ENCODE measurements at places on chromosomes 6 and 20.

DNA sequence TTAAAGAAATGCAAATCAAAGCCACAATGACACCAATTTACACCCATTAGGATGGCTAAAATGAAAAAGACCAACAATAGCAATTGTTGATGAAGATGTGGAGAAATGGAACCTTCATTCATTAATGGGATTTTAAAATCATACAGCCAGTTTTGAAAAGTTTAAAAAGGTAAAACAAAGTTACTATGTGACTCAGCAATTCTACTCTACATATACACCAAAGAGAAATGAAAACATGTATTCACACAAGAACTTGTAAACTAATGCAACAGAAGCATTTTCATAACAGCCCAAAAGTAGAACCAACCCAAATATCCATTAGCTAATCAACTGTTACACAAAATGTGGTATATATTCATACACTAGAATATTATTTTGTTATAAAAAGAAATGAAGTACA is 75.7 kb downstream of the PDSS2 start:
- DNase-seq, result no peak

- no peak for DNase-seq
Observed at GRCh38 chr6:128073389-128073788, 172.5 kb upstream of the THEMIS start.

DNA sequence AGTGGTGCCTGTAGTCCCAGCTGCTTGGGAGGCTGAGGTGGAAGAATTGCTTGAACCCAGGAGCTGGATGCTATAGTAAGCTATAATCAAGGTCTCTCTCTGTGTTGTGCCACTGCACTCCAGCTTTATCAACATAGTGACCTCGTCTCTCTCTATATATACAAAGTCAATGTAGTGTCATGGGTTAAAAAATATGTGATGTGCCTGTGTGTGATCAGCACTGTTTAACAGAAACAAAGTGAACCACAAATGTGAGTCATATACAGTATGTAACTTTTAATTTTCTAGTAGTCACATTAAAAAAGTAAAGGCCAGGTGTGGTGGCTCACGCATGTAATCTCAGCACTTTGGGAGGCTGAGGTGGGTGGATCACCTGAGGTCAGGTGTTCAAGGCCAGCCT is 85.3 kb upstream of the RNF24 start:
- DNase-seq, result no peak

DNA sequence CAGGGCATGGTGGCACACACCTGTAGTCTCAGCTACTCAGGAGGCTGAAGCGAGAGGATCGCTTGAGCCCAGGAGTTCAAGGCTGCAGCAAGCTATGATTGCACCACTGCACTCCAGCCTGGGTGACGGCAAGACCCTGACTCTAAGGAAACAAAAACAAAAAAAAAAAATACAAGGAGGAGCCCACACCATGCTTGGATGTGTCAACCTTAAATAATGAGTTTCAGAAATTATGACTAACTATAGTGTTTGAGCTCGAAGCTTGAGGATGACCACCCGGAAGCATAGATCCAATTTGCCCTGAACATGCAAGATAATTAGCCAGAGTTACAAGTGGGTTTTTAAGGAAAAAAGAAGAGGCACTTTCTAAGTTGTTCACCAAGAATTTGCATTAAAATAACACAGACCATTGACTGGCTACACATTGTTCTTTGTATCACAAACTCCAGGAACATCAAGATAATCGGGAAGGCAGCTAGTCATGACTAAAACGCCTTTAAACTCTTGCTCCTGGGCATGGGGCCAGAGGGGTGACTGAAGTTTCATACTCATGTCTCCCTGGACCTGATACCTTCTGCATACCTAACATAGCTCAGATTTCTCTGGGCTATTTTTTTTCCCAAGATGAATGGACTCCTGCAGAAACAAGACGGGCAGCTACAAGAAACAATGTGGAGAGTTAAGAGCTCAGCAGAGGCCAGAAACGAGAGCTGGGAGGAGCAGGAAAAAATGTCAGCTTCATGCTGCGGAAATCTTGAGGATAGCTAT is 289.6 kb downstream of the PREX1 start:
- DNase-seq, result no peak

- no peak for DNase-seq
Observed at GRCh38 chr6:135215160-135215559, 34.1 kb downstream of the MYB start.

DNA sequence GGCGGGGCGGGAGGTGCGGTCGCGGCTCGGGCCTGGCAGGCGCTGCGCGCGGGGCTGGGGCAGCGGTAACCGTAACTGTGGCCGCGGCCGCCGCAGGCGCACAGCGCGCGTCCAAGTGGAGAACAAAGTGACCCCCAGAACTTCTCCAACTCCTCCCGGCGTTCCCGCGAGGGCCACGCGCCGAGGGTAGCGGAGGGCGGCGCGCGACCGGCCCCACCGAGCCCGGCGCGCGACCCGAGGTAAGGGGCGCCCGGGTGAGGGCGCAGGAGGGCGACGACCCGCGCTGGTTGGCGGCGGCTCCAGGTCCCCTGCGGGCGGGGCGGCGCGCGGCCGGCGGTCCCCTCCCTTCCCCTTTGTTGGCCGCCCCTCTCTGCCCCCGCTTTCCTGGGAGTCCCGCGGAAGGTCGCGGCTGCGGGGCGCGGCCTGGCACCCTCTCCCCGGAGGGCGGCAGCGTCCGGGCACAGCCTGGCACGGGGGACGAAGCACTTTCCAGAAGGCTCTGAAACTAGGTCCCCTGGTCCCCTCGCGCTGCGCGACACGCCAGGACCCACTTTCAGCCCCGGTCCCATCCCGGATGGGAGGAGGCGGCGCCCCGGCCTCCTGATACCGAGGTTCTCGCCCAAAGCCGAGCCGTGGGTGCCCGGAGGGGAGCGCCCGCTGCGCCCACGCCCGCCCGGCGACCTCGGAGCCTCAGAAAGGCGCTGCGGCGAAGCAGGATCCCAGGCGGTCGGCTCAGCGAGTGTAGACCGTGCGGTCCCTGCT is at the start of gene TIAM2:
Gene TIAM2 (plus strand): TSS at position 62 of the 762 bp plus-strand sequence. CDS start 133,909 bp downstream, outside the sequence.
- no peak for DNase-seq

GRCh38 chr20:57838670-57839151 is 128.9 kb upstream of the PMEPA1 start:
- no peak for DNase-seq

DNA sequence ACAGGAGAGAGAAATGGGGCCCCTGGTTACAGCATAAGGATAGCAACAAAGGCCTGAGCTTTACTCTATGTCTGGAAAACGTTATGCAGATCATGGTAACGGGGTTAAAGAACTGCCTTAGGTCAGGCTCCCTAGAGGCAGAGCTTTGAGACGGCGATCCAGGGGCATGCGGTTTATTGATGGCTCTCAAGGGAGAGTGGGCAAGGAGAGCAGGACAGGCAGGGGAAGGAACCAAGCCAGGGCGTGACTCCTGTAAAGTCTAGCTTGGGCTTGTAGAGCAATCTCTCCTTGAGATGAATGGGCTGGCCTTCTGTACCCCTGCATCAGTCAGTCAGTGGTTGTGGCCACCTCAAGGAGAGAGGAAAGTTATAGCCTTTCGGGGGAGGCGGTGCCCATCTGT is 12.5 kb upstream of the FERMT1 start:
- no peak for DNase-seq

DNA sequence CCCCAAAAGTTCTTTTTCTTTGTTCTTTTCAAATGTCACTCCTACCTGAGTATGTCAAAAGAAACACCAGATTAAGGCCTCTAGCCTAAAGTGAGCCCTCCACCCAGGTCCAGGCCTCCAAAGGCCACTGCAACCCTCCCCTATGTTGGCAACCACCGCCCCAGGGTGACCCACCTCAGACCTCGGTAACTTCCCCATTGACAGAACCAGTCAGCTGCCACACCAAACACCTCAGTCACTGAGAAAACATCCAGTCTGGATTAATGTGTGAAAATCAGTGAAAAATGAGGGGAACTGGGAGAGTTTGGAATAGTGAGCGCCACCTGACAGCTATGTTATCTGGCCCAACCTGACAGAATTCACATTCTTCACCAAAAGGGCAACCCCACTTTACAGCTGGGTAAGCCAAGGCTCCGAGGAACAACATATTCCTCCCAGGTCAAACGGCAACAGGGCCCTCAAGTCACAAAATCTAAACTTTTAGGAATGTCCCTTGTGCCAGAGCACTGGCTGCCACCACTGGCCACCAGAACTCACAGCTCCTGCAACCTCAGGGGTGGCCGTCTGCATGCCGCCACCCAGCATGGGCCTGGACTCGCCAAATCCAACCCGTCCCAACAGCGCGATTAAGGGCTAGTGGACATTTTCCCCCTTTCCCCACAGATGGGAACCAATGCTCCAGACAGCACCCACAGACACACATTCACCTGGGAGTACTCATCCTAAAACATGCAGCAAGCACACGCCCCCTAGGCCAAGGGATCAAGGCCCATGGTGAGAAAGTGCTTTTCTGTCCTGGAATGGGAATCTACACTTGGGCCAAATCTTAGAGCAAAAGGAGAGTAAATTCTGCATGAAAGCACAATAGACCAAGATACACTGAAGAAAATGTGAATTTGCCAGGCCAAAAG is 4.8 kb downstream of the TAF4 start:
- DNase-seq, result no peak

DNA sequence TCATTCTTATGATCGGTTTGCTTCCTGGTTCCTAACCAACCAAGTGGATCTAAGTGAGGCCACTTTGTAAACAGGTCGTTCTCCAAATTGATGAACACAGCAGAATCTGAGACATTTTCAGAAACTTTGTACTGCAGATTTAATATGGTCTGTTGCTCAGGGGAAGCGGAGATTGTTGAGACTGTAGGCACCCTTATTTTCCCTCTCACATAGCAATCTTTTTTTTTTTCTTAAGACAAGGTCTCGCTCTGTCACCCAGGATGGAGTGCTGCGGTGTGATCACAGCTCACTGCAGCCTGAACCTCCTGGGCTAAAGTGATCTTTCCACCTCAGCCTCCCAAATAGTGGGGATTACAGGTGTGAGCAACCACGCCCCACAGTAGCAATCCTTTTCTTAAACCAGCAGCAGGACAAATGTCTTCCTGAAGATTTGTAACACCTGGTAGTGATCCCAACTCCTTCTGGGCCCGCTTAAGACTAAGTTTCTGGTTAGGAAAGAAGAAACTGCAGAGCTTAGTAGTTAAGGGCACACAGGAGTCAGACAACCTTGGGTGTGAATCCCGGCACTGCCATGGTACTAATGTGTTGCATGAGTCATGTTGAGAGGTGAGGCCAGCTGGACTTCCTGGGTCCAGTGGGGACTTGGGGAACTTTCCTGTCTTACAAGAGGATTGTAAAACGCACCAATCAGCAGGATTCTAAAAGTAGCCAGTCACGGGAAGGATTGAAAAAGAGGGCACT is 48.4 kb upstream of the EZR start:
- no peak for DNase-seq

DNA sequence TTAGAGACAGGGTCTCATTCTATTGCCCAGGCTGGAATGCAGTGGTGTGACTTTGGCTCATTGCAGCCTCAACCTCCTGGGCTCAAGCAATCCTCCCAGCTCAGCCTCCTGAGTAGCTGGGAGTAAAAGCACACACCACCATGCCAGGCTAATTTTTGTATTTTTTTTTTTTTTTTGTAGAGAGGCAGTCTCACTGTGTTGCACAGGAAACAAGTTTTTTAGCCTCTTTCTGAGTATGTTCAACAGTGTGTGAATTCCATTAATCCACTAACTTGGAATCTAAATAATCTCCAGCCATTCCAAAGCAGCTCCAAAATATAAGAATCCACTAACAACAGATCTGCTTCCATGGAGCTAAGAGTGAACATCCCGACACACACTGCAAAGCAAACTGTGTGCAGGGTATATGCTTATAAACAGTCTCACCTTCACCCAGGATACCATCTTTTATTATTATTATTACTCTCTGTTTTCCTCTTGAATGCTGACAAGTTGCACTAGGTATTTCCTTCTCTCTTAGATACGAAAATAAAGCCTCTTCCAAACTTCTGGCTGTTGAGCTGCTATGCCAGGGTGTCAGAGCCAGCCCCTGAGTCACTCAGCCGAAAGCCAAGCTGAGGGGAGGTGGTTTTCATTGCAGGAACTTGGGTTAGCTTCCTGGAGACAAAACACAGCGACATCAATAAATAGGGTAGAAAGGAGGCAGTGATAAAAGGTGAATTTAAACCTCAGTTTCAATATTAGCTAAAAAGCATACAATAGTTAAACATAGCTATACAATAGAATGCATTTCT is 264.9 kb downstream of the HIVEP2 start:
- DNase-seq, result no peak

DNA sequence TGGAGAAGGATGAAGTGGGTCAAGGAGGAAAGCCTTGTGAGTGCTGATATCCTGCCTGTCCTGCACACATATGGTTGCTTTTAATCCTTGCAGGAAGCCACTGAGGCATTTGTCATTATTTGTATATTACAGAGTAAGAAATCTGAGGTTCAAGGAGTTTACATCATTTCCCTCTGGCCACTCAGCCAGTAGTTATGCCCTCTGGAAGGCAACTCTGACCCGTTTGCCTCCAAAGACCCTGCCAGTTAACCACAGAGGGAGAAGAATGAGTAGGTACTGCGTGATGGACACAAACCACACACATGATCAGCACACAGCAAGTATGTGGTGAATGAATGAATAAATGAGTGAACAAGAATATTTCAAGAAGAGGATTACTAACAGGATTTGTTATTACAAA is 7.9 kb upstream of the FAM210B start:
- DNase-seq, result no peak

- no peak for DNase-seq
Observed at GRCh38 chr6:154196333-154196885, 157.4 kb downstream of the OPRM1 start.

DNA sequence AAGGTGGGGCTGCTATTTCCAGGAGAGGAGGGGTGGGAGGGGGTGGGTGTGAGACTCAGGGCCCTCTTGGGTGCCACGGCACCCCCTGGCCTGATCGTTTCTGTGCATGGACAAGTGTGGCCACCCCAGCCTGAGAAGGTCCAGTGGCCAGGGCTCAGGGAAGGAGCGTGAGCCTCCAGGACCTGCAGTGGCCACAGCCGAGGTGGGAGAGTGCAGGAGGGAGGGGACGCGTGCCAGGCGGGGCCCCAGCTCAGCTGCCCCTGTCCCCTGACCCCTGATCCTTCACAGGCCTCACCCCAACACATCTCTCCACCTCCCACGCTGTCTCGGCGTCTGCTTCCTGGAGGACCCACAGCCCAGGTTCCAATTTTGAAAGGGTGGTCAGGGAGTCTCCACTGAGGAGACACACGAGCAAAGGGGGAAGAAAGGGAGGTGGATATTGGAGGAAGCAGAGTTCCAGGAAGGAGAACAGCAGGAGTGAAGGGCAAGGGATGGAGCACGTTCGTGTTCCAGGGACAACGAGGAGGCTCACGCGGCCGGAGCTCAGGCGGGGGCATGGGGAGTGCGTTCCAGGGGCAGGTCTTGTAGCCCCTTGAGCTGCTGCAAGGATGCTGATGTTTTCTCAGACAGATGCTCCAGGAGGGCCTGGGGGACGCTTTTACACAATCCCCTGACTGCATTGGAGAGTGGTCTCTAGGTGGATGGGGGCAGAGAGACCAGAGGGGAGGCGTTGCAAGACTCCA is 4.2 kb upstream of the HRH3 start:
- no peak for DNase-seq

- DNase-seq, result no peak
Observed at GRCh38 chr6:133857696-133858095, 31.2 kb upstream of the TCF21 start.

GRCh38 chr20:56343861-56344381 is 14.9 kb upstream of the FAM210B start:
- no peak for DNase-seq

GRCh38 chr6:132929141-132929540 is 114.8 kb downstream of the RPS12 start:
- no peak for DNase-seq

GRCh38 chr6:169801396-169802160 is 50.2 kb downstream of the ERMARD start:
- no peak for DNase-seq

- no peak for DNase-seq
Observed at GRCh38 chr6:35033683-35034082, 107.5 kb downstream of the TCP11 start.

Data from stimulated activated CD4-positive, alpha-beta T cell treated with anti-CD3 and anti-CD28 coated beads, Interleukin-1b, Interleukin-23, amount 100 ng/mL, for 1 hour (primary cell).